Stimulated activated CD4-positive, alpha-beta T cell treated with anti-CD3 and anti-CD28 coated beads, Interleukin-4, amount 100 ng/mL, for 1 hour (primary cell): ENCODE measurements at places on chromosomes 16 and 17.

DNA sequence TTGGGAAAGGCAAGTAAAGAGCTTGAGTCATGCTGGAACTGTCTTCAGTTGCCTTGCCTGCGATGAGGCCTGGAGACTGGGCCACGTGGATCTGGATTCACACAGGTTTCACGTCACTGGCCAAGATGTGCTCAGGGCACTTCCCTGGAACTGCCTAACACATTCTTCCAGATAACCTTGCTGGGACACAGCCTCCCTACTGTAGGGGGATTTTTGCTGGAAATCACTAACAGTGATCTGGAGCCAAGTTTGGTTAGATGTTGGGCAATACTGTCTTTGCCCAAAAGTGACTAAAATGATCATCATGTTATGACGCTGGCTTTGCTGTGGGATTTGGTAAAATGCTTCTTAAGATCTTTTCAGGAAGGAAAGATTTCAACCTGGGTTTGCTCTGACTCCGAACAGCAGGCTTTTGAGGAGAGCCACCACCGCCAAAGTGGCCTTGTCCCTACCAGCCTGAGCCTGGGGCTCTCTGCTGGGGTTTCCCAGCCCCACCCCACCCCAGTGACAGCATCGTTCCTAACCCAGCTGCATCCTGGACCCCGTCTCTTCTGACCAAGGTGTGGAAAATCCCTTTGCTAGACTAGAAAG, 14.7 kb downstream of the C1QTNF1 start:
- no peak for DNase-seq

GRCh38 chr17:47882247-47882646, 13.8 kb upstream of the SP2 start:
- no peak for DNase-seq

DNA sequence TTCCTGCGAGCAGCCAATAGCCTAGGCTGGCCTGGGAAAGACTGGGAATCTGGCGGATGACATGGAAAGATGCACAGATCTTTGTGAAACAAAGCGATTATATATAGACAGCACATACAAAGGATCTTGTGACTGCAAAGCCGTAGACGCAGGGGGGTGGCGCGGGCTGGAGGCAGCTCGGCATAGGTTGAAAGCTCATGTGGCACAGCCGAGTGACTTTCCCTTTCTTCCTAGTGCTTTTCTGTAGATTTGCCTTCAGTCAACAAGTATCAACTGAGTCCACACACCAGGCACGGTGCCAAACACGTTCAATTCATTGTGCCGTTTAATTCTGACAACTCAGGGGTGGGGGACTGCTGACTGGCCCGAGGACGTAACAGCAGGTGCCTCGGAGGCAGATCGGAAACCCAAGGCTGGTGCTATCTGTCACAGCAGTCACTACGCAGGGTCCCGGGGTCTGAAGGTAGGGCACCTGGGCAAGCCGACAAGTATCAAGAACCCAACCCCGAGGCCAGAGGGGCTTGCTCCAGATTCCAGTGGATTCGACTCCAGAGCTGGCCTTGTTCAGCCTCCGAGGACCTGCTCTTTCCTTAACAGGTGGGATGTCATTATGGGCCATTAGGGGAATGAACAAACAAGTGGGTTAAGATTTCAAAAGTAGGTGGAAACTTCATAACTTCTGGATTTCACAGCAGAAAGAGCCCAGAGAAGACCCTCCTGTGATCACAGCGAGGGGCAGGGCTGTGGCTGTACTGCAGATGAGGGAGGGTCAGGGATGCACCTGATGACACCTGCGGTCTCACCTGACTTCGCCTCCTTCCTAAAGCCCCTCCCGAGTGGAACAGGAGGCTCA, 5.9 kb downstream of the PAM16 start:
- DNase-seq: no peak

DNA sequence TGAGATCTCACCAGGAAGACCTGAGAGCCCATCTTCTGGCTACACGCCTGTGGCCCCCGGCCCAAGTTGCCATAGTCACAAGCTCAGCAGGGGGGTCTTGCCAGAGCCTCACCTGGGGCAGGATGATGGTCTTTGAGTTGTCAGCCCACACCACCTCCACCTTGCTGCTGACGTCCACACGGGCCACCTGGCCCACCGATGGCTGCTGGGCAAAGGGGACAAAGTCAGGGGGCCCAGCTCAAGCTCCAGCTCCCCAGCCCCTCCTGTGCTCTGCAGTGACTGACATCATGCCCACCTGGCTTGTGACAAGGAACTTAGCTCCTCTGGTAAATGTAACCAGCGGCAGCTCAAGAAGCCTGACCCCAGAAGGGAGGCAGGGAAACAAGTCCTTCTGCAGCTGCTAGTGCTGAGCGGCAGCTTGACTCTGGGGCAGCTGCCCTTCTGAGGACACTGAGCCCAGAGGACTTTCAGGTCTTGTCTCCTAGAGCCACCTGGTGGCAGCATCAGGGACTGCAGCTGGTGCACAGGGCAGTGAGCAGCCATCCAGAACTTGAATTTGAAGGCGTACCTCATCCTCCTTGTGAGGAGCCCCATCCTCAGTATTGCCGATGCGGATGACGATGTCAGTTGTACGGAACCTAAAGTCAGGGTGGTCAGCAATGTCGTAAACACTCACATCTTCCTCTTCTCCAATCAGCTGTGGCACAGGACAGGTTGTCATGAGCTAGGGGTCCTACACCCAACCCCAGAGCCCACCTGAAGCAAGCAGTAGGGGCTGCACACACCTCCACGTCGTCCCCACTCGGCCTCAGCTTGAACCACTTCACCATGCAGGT, 13.5 kb downstream of the SPHK1 start:
- DNase-seq: peak; percentile 88

- DNase-seq: peak; percentile 37
Measured at GRCh38 chr16:81451753-81452680, 7.4 kb downstream of the CMIP start.
